ENCODE measurements at places on chromosomes 6 and 20.

DNA sequence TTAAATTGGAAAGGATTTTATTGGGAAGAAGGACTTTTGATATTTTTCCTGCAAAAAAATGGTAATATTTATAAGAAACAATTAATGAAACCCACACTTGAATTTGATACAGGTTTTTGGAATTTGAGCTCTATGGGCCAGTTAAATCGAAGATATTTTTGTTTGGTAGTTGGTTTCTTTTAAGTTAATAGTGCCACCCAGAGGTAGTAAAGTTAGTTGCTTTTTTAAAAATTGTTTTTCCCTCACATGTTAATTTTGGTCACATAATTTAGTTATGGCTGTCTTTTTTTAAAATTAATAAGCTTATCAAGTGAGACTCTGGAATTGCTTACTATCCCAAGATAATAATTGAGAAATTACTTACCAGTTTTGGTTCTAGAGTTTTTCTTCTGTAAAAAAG lies 7.1 kb downstream of the PRIM2 start:
- DNase-seq: no peak

DNA sequence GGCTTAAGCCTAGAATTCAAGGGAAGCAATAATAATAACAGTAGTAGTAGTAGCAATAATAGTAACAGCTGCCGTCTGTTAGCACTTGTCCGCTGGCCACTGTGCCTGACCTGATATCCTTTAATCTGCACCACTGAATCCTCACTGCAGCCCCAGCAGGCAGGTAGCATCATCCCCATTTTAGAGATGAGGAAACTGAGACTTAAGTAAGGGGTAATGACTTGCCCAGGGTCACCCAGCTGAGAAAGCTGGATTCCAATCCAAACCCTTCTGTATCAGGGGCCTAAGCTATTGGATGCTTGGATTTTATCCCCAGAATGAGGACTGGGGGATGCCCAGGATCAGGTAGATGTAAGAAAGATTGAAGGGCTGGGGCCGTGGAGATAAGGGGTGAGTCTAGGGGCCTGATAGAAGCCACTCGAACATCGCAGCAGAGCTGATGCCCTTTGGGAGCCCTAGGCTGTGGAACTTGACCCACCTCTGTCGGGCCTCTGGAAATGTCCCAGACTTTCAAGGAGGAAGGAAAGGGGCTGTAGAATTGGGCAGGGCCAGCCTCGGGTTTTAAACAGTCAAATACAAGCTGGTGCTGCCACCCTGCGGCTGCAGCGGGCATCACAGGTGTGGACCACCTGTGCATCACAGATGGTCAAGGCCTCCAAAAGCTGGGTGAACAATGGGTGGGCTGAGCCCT lies 102.1 kb upstream of the MYL9 start:
- DNase-seq: no peak

DNA sequence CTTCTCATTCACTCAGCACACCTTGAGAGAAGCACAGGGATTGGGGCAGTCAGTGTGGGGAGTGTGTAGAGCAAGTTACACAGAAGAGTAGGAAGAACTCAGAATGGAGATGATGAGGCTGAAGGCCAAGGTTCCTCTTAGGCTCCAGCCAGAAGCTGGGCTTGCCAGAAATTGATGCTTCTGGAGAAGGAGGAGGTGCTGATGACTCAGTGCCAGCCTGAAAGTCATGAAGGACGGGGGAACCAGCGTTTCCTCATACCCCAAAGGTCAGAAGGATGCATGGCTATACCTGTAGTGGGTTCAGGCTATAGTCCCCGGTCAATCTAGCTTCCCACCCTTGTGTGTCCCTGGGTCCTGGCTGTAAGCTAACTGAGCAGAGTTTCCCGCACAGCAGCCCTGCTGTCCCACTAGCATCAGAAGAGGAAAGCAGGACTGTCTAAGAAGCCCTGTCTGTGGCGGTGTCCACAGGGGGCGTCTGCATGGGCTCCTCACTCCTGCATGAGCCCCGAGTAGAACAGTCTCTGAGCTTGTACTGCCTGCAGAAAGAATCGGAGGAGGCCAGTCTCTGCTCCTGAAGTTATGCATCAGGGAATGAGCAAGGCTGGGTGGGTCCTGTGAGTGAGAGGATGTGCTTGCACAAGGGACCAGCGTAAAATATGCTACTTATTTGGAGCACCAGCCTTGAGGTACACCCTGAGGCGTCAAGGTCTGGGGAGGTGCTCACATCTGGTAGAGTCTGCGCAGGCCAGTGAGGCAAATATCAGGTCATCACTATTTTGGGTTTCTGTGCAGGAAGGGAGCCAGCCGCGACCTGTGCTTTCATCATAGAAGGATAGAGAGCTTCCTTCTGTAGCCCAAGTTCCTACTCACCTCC lies 148.5 kb downstream of the MRPL14 start:
- no peak for DNase-seq

- peak; percentile 32 for DNase-seq
These were observed 111.5 kb upstream of the RPS6KA2 start for GRCh38 chr6:166738386-166739116.

DNA sequence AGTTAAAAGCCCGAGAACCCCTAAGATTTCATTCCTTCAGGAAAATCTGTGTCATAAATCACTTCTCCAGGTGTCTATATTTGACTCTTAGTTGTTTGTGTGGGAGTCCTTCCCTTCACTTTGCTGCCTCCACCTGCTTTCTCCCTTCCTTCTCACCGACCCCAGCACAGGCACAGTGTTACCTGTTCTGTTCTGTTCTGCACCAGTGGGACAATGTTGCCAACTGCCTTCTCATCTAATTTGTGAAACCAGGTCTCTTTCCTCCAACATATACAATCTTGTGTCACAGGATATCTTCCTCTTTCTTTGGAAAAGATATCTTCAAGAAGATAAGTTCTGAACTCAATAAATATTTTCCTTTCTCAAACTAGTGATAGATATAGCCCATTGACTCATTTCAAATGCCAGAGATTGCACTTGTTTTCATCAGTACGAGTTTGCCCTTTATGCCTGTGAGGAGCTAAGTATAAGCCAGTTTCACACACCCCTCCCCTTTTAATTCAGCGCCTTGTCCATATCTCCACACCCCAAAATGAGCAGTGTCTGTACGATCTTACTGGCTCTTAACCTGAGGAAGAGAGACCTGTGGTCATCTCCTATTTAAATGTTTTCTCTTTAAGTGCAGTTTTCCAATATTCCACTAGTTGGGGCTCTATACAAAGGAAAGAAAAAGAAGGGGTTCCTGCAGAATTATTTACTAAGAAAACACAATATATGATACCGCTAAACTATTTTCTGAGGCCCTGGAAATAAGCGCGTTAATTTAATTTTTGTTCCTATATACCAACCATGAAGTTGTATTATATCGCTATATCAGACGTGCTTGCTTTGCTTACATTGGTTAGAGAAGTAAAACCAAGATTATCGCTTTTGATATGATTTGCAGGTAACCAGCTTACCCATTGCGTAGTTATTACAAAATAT lies 81.6 kb upstream of the PREP start:
- peak; percentile 65 for DNase-seq

DNA sequence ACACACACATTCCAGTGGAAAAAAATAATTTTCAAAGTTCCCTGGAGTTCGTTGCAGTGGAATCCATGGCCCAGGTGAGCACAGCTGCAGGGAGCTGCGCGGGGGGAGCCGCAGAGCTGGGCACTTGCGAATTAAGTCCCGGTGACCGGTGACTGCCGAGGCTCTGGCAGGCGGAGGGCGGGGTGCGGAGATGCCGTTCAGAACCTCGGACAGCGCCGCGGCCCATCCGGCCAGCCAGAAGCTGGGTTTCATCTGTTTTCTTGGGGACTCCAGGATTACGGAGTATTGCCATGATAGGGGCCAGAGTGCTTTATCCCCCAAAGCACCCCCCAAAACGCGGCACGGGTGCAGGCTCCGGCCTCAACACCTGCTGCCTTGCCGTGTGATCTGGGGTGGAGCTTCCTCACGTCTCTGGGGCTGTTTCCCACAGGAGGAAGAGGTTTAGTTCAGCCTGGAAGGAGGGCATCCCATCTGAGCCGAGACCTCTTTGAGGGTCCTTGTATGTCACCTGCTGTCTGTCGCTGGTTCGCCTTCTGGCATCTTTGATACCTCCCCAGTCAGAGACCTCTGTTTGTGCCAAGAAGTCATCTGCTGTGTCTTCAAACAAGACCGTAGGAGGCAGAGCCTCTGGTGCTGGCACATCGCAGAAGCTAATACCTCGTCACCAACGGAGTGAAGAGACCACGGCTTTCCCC lies 99.4 kb downstream of the YTHDF1 start:
- DNase-seq: no peak

DNA sequence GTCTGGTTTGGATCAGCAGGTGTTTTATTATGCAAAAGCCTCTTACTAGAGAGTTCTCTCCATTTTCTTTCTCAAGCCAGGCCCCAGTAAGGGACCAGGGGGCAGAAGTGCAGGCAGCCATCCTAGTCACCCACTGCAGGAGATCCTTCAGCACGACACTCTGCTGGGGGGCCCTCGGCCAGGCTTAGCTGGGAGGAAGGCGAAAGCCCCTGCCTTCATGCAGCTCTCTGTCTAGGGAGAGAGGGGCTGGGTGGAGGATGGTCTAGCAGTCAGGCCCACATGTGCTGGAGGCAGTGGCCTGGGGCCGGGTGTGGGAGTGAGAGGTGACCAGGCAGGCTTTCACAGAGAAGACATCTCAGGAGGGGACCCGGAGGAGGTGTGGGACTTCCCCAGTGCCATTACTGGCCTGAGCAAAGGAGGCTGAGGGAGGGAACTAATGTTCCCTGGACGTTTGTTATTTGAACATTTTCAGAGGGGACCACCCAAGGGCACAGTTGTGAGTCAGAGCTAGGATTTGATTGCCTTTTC lies 33.5 kb upstream of the VSTM2L start:
- DNase-seq: no peak

GRCh38 chr6:1336246-1336843 lies 24.4 kb downstream of the FOXQ1 start:
- DNase-seq: no peak

GRCh38 chr6:64860203-64860602 lies 846.8 kb downstream of the EYS start:
- no peak for DNase-seq

GRCh38 chr6:29907637-29908340 lies 34.5 kb upstream of the HLA-A start:
- no peak for DNase-seq

DNA sequence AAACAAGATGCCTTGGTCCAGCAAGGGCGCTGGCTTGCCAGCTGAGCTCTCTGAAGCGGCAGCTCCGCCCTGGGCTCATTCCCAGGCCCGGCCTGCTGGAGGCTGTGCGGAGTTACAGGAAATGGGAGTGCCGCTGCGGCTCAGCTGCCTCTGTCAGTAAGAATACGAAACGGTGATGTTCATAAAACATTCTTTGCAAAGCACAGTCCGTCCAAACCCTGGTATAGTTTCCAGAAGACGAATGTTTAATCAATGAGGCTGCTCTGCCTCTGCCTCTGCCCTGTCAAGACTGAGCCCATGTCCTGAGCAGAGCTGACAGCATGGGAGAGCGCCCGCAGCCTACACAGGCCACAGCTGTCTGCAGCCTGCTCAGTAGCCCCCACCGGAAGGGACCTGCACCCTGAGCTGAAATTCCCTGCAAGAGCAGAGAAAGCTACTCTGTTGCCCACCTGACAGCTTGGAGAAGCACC lies 153.3 kb upstream of the SNX9 start:
- peak; percentile 69 for DNase-seq

DNA sequence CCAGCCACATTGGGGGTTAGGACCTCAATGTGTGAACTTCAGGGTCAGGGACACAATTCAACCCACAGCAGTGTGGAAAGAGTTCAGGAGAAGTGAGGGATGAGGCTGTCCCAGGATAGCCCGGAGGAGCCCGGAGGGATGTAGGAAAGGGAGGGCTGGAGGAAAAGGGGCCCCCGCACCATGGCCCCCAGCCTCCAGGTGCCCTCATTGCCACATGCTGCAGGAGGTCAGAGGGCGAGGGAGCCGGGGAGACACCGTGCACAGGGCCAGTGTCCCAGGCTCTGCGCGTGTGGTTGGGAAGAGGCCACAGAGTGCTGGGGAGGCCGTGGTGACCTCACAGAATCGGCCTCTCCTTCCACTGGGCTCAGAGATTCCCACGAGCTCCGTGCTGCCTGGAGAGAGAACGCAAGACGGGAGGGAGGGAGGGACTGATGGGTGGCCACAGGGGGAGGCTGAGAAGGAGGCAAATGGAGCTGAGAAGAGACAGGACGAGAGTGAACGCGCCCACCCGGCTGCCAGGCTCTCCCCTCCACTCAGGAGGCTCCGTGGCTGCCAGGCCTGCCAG lies 215.1 kb downstream of the DLL1 start:
- DNase-seq: no peak

DNA sequence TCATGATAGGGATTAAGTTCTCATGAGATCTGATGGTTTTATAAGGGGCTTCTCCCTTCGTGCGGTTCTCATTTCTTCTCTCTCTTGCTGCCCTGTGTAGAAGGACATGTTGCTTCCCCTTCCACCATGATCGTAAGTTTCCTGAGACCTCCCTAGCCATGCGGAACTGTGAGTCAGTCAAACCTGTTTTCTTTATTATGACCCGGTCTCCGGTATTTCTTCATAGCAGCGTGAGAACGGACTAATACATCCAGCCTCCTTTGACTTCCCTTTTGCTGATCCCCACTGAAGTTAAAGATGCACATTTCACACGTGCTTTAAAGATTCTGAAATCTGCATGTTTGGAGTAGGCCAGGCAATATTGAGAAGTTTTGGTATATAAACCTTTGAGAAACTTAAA lies 543.1 kb downstream of the PRKN start:
- no peak for DNase-seq

DNA sequence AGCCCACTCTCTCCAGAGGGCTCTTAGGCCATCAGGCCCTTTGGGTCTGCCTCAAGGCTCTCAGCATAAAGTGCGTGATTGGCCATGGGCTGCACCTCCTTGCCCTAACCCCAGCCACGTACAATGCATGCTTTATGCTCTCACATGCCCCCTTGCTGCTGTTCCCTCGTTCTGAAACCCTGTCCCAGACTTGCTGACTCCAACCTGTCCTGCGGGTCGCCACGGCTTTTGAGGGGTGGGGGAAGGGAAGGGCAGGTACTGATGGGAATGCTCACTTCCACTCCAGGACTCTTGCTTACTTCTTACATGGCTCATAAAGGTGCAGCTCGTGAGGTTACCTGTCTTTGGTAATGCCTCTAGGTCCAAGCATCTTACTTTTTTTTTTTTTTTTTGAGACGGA lies 6.0 kb downstream of the ARMC12 start:
- DNase-seq: no peak

- DNase-seq: no peak
These were observed 215.2 kb downstream of the SLC35F1 start for GRCh38 chr6:118122161-118122725.

GRCh38 chr6:52416629-52417151 lies 3.5 kb upstream of the EFHC1 start:
- peak; percentile 81 for DNase-seq

GRCh38 chr20:18666803-18667415 lies 79.1 kb downstream of the DTD1 start:
- no peak for DNase-seq
